ENCODE measurements at places on chromosomes 12 and 14.

- no peak for DNase-seq
These were observed 390.6 kb upstream of the TBX3 start for GRCh38 chr12:115074617-115075016.

- no peak for DNase-seq
These were observed 48.7 kb downstream of the RAB35 start for GRCh38 chr12:120067901-120068300.

DNA sequence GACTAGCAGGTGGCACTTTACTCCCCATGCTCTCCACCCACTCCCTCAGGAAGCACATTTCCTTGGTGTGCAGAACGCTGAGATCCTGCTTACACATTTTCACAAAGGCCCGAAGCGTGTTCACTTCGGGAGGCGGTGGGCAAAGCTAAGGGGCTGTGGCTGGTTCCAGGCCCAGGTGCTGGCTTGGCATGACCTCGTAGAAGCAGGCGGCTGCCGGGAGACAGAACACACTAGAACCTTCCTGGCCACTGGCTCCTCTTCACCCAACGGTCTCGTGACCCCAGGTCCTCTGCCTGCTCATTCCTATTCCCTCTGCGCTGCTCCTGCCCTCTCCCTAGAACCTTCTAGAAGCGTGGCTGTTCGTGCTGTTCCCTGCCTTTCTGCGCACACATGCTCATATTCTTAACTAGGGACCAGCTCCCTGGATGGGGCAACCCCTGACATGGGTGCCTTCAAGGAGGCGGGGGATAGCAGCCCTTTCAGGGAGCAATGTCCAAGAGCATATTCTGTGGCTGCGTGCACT is 43.3 kb downstream of the ATP23 start:
- DNase-seq = no peak

- DNase-seq = no peak
These were observed 39.0 kb downstream of the ACTN1 start for GRCh38 chr14:68939893-68940613.

- no peak for DNase-seq
These were observed 36.2 kb downstream of the CCDC92 start for GRCh38 chr12:123936471-123936870.

DNA sequence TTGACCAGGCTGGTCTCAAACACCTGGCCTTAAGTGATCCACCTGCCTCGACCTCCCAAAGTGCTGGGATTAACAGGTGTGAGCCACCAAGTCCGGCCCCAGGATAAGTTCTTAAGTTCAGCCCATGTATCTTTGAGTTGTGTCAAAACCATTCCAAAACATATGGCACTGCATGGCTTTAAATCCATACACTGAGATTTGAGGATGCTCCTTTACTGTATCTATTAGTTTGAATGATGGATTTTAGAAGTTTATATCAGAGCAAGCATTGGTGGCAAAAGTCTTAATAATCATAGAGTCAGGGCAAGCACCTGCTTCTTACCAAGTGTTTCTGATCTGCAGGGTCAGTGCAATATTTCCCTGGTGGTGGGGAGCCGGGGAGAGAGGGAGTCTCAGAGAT is 6.1 kb downstream of the KRT6B start:
- DNase-seq = no peak

DNA sequence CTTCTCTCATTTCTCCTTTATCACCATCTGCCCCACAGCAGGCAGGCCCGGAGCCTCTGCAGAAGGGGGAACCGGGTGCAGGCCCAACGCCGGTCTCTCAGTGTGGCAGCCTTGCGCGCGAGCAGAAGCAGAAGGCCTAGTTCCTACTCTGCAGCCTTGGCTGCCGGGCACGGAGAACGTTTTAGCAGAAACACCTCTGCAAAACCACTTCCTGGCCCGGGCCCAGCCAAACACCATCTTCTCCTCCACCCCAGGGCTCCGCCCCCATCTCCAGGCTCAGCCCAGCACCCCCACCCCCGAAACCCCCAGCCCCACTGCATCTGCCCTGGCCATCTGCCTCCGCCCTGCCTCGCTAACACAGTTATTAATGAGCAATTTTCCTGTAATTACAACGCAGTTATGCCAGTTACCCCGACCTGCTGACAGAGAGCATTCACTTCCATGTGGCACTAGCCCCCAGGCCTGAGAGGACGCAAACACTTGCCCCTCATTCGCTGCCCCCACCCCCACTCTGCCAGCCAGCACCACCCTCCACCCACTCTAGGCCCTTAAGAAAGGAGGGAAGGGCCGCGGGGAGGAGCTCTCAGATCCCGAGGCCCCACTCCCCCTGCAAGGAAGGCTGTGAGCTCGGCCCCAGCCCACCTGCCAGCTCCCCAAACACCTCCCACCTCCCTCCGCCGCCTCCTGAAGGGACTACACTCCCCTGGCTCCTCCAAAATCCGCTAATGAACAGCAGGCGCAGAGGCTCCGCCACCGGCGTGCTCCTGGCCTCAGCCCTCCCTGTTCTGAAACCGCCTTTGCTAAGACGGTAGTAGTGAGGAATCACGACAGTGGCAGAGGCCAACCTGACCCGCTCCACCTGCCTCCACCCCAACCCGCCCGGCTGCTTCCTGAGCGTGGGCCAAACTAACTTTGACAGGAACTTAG is 44.7 kb upstream of the FBRSL1 start:
- DNase-seq = peak; percentile 91

DNA sequence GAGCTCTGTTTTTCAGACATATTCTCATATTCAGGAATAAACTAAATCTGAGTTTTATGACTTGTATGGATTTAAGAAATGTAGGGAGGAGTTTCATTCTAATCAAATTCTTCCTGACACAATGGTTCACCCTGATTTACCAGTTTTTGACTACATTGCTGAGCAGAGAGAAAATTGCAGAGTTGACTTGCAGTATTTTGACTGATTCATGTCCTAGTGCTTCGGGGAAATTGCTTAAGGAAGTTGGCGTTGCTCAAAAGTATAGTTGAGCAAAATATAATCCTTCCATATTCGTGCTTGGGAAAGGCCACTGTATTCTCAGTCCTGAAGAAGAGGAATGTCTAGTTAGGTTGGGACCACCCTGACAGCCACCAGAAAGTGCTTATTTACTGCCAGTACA is 1.3 kb upstream of the TWF1 start:
- no peak for DNase-seq

DNA sequence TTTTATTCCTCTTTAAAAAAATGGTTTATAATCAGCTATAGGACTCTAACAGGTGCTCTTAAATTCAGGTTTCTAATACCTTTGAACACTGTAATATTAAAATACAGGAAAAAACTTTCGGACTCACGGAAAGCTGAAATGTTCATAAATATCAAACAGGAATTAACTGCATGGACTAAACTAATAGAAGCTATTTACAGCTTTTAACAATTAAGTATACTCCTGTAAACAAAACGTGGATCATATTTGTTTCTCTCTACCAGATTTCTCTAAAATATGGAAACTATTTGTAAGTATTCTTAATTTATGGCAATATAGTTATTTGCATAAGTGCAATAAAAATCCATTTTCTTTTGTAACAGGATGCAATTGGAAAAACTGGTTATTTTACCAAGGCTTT is 108.9 kb upstream of the RESF1 start:
- no peak for DNase-seq

GRCh38 chr12:94602024-94602423 is 48.3 kb downstream of the TMCC3 start:
- DNase-seq = no peak

- no peak for DNase-seq
These were observed 16.4 kb upstream of the KCNA5 start for GRCh38 chr12:5027046-5027821.

- peak; percentile 72 for DNase-seq
These were observed 24.1 kb upstream of the BCDIN3D start for GRCh38 chr12:49866859-49867569.

DNA sequence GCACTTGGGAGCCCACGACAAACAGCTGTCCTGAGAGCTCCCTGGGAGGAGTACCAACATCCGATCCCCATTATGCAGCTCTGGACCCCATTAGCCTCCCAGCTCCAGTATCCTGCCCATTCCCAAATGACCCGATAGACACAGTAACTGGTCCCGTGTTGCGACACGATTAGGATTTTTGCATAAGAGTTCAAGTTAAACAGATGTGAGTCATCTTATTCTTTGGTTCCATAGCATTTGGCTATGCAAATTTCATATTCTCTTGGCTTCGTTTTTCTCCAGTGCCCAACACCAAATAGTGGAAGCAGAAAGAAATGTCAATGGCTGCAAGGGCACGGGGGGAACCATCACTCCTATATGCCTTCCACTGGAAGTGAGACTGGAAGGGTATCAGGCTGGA is 43.0 kb upstream of the LRRC10 start:
- no peak for DNase-seq

GRCh38 chr12:27751386-27752047 is 28.5 kb upstream of the KLHL42 start:
- DNase-seq = no peak

DNA sequence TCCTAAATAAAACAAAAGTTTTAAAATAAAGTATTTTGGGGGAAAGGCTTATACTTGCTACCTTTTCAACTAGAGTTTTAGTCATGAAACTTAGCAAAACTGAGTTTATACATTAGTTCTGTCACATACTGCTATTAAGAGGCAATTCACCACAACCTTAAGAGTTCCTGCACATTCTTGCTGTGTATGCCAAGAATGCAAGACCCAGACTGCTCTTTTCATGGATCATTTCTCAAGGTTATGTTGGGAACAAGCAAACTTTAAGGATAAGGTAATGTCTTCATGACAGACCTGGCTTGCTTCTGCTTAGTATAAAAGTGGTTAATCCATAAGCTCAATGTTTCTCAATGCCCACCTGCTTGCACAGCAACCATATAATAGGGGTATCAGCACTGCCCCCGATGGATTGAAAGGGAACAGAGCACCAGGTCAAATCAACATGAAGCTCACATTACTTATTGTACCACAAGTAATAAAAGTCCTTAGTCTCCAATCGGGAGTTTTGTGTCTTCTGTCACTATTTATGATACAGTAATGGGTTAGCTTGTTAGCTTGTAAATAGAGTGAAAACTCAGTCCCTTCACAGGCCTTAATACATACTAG is 67.6 kb downstream of the KIF21A start:
- DNase-seq = no peak

DNA sequence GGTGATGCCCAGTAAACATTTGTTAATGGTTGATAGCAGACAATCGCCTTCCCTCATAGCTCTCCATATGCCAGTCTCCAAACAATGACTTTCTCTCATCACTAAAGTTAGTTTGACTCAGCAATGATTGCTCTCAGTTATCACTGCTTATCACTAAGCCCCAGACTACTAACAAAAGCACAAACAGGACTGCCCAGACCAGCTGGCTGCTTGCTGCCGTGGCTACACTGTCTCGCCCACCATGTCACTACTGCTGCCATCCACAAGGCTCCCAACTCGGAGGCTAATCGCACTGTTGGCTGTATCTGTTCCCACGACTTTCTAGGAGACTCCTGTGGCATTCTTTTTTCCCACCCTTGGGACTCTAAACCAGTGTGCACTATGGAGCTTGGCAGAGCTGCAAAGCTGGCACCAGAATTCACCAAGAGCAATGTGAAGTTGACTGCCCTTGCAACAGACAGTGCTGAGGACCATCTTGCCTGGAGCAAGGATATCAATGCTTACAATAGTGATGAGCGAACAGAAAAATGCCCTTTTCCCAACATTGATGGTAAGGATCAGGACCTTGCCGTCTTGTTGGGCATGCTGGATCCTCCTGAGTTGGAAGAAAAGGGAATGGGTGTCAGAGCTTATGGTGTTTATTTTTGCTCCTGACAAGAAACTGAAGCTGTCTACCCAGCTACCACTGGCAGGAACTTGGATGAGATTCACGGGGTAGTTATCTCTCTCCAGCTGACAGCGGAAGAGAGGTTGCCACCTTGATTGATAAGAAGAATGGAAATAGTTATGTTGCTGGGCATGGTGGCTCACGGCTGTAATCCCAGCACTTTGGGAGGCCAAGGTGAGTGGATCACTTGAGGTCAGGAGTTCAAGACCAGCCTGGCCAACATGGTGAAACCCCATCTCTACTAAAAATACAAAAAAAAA is 27.1 kb upstream of the NR2C1 start:
- no peak for DNase-seq

- DNase-seq = no peak
These were observed 4.1 kb upstream of the KLRG1 start for GRCh38 chr12:8985213-8985754.

DNA sequence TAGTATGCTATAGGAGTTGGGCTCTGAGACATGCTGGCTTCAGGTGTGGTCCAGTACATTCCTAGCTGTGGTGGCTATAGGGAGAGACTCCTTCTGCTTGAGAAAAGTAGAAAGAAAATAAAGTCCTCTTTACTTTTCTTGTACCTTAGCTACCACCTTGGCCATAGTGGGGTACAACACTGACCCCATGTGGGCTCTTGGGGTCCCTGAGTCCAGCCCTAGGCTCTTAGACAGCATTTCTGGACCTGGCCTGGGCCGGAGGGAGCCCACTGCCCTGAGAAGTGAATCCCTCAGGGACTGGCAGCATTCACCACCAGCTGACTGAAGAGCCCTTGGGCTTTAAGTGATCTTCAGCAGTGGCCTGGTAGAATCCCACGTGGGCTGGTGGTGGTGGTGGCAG is 143.1 kb downstream of the SYT10 start:
- DNase-seq = no peak

DNA sequence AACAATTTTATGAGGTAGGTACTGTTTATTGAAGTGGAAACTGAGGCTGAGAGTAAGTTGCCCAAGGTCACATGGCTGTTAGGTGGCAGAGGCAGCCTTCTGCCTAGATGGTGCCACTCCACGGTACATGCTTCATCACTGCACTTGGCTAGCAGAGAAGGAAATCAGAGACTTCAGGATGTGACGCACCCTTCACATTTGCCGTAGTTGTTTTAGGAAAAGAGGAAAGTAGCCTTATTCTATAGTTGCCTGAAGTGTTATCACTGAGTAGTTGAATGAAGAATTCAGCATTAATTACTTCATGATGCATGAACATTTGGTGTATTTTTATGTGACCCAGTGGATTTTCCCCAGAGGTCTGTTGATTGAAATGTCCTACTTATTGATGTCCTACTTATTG is 55.7 kb downstream of the ERC1 start:
- DNase-seq = no peak

DNA sequence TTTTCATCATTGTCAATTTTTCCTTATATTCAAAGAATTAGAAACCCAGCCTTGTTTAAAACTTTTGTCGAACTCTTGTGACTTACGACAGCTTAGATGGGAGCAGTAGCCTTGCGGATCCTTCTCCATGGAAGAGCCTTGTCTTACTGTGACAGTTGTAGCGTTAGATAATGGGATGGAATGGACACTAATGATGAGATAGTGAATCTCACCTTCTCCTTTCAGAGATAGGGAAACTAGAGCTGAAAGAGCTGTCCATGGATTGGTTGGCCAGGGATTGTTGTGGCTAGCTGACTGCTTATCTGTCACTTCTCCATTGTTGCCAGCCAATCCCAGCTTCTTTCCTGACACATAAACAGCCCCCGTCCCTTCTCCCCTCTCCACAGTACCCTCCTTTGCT is 59.4 kb downstream of the BHLHE41 start:
- no peak for DNase-seq
